ENCODE measurements at places on chromosomes 5 and 9.

GRCh38 chr9:130535818-130536521, 43.4 kb upstream of the FUBP3 start:
- peak; percentile 31 for DNase-seq

- DNase-seq, result no peak
Measured at GRCh38 chr5:137190031-137190430, 309.1 kb downstream of the SPOCK1 start.

DNA sequence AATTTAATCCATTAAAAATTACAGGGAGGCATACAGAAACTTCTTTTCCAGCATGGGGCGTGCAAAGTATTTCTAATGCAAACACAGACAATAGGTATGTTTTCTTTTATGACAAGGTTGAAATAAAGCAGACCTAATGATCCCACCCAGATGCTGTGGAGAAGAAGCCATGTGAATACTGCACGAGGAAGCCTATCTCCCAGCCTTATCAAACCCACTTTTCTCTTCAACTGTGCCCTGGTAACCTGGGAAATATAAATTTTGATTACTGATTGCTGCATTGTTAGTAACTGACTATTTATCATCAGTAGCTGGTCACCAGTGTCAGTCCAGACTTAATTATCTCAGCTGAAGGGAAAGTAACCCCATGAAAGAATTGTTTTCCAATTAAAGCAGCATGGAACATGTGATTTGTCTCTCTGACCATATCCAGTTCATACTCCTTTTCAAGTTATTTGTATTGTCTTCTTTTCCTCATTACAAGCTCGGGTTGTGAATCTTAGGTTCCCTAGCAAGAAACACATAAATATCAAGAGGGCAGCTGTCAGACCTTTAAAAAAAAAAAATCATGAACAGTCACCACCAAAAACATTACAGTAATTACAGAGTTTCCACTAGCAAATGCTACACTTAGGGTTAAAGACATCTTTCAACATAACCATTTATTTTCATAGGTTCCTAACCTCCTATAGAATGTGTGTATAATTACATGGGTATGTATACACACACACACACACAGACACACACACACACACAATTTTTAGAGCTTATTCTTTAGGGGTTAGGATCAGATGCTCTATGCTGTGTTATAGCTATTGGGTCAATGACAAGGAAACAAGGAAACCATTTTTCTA, 50.3 kb downstream of the SEMA6A start:
- no peak for DNase-seq

GRCh38 chr5:72363166-72363802, 43.1 kb downstream of the PTCD2 start:
- peak; percentile 89 for DNase-seq

GRCh38 chr5:90571147-90571773, 12.7 kb downstream of the ADGRV1 start:
- DNase-seq, result no peak

- DNase-seq, result peak; percentile 97
Measured at GRCh38 chr9:14366076-14366475, 52.1 kb upstream of the NFIB start.

GRCh38 chr5:15510092-15510491, 10.1 kb downstream of the FBXL7 start:
- no peak for DNase-seq

DNA sequence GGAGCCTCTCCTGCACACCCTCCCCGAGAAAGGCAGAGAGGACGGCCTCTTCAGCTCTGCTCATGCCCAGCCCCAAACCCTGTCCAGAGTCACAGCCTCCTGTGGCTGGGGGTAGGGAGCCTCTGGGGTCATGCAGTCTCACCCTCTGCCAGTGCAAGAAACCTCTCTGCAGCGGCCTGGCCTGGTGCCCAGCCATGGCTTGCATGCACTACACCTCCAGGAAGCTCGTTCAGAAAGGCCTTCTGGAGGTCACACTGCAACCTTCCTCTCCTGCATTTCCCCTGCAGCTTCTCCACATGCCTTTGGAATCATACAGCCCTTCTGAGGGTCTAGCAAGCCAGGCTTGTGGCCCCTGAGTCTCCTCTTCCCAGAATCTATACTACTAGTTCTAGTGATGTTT, 17.9 kb downstream of the CSF1R start:
- DNase-seq, result no peak

- DNase-seq, result peak; percentile 83
Measured at GRCh38 chr5:95727764-95728191, 3.4 kb upstream of the RHOBTB3 start.

DNA sequence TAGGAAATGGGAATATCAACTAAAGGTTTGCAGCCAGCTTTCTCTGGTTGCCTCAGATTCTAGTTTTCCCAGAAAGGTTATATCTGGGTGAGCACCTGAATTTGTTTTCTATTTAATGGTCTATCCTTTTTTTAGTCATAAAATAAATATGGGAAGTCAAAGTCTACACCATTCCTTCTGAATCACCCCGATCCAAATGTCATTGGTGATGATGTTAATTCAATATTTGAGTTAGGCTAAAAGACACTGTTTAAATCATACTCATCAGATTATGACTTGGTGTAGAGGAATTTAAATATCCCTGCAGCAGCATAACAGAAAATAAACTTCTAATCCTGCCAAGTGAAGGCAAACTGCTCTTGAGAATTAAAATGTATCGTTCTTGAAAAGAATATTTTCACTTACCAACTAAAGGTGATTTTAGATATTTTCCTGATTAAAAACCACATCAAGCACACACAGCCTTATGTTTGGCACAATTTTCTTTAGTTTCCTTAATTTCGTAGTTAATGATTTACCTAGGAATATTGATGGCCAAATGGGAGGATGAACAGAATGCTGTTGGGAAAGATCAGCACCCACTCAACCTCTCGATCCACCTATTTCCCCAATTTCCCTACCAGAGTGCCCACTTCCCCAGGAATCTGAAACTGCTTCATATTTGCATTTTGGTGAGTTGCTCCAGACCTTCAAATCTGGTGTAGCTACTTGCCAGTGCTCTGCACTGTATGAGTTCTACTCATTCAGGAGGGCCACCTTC, 103.1 kb upstream of the TSLP start:
- no peak for DNase-seq

DNA sequence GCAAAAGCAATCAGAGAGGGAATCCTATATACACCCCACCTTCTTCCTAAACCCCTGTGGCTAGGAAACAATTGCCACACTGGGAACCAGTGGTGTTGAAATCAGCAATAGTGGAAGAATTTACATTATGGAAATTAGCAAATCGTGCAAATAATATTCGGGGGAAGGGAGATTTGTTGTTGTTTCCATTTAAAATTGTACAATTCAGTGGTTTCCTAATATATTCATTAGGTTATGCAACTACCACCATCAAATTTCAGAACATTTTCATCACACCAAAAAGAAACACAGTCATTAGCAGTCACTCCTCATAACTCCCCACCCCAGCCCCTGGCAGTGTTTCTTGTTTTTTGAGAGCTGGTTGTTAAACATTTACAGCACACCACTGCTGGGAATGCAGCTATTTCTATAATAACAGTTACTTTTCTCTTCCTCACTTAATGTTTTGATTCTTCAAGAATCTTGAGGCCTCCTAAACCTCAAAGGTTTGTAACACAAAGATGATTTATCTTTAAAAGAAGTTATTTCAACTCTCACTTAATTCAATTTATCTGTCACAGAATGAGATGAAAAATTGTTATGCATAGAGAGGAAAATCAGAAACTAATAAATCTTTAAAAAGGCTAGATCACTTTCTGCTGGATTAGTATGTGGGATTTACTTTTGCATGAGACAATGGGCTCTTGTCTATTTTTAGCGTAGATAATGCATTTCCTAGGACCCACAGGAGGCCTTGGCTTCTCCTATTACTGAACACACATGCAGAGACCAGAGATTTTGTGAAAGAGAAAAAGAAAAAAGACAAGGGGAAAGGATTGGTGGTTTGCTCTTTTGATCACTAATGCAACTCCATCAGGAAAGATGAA, 91.8 kb upstream of the DAPK1 start:
- DNase-seq, result peak; percentile 52

GRCh38 chr9:121781701-121782464, 130.4 kb downstream of the DAB2IP start:
- DNase-seq, result no peak

DNA sequence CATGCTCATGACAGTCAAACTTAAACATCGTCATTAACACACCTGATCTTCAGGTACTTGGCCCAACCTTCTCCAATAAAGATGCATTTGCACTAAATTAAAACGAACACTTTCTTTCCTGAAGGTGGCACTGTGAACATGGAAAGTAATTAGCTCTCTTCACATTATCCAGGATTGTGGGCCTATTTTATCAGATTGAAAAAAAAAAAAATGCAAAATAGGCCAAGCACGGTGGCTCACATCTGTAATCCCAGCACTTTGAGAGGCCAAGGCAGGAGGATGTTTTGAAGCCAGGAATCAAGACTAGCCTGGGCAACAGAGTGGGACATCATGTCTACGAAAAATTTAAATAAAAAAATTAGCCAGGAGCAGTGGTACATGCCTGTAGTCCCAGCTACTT, 14.4 kb upstream of the CDC20B start:
- DNase-seq, result no peak

- DNase-seq, result peak; percentile 80
Measured at GRCh38 chr5:115985802-115986757, 23.8 kb downstream of the LVRN start.

- peak; percentile 79 for DNase-seq
Measured at GRCh38 chr9:38339087-38339486, 53.4 kb upstream of the ALDH1B1 start.

- DNase-seq, result no peak
Measured at GRCh38 chr5:60386436-60387050, 313.4 kb downstream of the DEPDC1B start.

DNA sequence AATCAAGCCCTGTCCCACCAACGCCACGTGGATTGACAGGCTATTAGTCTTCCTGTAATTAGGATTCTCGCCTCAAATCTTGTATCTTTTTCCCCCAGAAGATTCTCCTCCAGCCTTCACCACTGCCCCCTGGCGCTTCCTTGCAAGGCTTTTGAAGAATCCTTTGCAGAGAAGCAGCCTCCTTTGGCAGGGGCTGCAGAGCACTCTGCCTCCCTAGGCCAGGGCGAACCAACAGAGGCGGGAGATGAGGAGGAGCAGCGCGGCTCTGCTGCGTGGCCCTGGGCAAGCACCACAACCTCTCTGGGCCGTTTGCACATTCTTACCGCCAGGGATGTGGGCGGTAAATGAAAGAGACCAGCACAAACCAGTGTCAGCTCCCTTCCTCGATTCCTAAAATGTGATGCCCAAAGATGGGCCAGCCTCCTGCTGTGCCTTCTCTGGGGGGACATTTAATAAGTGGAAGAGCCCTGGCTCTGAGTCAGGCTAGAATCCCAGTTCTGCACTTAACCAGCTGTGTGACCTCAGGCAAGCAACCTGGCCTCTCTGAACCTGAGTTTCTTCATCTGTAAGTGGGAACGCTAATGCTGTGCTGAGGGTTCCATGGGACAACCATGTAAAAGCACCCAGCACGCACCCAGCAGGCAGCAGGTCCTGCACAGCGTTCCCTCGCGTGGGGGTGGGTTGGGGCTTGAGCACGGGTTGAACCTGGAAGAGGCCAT, 128.6 kb downstream of the KCNIP1 start:
- no peak for DNase-seq

DNA sequence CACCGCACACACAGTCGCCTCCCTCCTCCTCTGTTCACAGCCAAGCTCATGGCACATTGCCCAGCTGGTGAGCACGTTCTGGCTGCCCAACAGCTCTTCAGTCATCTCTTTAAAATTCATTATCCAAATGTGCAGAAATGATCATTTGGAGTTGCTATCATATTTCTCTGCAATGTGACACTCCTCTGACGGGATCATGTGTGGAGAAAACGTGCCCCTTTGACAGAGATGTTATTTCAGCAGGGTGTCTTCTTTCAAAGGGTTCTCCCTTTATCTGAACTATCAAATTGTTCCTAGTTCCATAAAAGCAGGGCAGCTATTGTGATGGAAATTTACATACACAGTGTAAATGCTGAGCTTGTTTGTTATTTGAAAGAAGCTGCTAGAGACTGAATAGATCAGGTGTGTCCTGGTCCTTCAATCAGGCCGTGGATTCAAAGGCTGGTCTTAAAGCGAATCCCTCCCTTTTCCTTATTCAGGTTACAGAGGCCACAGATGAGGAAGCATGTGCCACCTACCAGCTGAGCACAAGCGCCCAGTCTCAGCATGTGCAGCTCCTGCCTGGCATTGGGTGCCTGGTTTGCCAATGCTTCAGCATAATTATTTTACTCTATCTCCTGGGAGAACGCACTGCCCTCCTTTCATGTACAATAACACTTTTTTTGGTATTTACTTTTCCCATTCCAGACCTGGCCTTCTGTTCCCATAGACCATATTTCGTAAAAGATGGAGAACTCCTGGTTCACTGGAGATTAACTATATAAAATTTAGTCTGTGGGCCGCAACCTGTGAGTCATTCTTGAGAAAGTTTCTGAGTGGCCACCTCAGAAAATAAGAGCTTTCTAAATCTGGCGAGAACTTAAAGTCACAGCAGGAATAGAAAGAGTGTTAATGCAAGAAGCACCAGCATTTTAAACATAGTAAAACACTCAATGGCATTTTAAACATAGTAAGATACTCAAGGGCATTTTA, 433.7 kb downstream of the ENC1 start:
- DNase-seq, result peak; percentile 76

GRCh38 chr5:73693573-73694061, 67.6 kb downstream of the ARHGEF28 start:
- peak; percentile 35 for DNase-seq

DNA sequence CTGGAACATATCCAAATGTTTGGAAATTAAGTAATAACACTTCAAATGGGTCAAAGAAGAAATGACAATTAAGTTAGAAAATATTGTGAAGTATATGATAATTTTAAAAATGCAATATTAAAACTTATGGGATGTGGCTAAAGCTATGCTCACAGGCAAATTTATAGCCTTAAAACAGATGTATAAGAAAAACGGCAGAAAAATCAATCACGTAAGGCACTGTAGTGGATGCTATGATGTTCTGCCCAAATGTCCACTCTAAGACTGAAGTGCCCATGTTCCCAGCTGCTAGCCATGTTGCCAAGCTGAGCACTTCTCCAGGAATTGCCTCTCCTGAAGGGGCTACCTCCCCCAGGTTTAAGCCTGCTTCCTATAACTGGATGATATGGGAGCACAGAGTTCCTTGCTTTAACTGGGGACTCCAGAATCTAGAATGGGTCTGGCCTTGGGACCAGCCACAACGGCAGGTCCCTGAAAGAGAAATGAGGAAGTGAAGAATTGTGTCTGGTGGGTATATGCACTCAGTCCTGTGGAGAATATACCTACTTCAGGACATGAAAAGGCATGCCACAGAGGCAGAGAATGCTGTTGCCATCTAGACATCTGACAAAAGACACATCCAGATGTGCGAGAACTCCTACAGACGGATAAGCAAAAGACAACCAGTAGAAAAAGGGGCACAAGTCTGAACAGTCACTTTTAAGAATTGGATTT, 78.2 kb upstream of the RXRA start:
- no peak for DNase-seq

GRCh38 chr9:80326105-80326504, 754.3 kb downstream of the TLE4 start:
- no peak for DNase-seq

GRCh38 chr5:91074615-91075014, 308.5 kb downstream of the ARRDC3 start:
- DNase-seq, result peak; percentile 93

Data from fibroblast of lung (primary cell).